SK-MEL-5 (cell line): ENCODE measurements at places on chromosomes 5 and 9.

GRCh38 chr5:55308254-55308836 lies 556 bp downstream of the MTREX start:
- DNase-seq = peak; percentile 30

DNA sequence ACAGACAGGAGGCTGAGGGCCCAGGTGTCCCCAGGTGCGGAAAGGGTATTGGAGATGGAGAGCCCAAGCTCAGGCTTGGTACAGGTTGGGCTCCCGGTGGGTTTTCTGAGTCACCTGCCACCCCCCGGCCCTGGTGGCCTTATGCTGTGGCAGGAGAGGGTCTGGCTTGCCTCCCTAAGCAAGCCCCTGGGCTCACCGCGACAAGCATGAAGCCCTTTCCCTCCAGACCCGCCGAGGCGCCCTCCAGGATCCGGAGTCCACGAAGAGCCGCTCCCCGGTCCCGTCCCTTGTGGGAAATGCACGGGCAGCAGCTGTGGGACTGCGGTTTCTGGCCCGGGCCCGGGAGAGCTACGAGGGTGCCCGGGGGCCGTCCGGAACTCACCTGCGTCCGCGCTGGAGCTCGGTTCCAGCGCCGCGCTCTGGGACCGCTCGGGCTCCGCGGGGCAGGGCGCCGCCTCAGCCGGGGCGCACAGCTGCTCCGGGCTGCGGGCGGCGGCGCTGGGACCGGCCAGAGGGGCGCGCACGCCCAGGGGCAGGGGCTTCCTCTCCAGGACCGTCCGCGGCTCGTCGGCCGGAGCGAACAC lies 757 bp downstream of the SAPCD2 start:
- DNase-seq = no peak

DNA sequence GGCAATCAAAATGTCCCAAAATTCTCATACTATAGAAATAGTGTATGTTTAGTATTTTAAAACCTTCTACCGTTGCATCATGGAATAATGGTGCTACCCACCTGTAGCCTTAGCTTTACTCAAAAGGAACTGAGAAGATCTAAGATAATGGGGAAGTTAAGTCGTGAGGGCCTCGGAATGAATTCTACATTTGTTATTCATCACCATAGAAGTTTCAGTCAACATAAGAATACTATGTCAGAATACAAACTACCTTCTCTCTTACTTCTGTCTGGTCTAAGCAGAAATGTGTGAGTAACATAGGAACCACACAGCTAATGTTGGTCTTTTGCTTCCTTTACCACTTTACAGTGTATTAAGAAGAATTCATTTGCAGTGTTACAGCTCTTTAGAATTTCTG lies 43.2 kb downstream of the RFK start:
- no peak for DNase-seq

DNA sequence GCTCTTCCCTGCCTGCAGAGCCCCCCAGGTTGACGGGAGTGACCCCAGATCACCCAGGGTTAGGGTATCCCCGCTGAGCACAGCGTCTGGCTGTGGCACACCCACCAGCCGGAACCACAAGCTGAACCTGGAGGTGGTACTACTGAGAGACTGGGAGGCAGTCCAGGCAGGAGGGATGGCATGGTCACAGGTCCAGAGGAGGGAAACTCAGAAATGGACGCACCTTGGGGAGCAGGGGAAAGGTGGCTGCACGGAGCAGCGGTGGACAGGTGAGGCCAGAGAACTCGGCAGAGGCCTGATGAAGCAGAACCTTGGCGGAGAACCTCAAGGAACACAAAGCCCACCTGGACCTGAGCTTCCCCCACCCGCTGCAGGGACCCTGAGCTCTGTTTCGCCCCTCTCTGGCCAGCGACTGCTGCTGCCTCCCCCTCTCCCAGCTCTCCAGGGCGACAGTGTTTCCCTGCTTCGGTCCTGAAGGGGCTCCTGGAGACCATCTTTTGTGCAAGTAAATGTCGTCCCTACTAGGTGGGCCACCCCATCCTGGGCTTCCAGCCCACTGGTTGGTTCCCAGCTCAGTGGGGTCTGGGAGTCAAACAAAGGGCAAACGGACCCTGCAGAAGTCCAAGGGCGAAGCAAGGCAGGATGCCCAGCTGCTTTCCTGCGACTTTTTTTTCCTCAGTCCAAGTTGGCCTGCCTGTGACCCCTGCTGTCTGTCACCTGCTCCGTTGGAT lies 845 bp downstream of the ADGRD2 start:
- DNase-seq = no peak

DNA sequence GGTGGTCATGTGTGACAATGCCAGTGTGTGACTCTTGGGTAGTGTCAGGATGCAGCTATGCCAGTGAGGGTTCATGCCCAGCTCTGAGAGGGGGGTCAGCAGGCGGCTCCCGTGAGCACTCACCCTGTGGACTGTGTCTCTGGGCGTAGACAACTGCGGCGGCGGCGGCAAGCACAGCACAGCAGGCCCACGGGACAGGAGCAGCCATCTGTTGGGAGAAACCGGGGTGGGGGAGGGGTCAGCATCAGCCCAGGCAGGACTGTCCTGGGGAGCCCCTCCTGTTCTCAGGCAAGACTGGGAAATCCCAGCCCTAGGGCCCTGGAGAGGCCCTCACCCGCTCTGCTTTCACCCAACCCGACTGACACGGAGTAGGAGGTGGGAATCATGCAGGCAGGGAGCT lies 20.8 kb downstream of the CNTFR start:
- no peak for DNase-seq

GRCh38 chr5:133467335-133467779 lies 145.0 kb downstream of the FSTL4 start:
- DNase-seq = no peak

DNA sequence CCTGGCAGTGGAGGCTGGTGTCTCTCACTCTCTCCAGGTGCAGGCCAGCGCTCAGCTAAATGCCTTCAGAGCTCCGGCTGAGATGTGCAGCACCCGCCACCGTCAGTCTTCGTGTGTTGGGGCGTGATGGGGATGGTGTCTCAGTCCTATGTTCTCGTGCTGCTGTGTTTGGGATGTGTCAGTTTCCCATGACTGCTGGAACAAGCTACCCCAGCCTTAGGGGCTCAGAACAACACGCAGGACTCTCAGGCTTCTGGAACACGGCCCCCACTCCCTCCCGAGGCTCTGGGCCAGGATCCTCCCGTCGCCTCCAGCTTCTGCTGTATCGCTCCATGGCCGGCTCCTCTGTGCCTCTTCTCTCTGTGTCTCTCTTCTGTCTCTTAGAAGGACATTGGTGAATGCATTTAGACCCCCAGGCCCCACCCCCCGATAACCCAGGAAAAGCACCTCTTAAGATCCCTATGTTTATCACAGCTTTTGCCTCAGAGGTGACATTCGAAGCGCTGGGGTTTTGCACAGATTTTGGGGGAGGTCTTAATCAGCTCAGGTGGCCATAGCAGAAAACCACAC lies 9.6 kb upstream of the CEP72 start:
- DNase-seq = no peak

DNA sequence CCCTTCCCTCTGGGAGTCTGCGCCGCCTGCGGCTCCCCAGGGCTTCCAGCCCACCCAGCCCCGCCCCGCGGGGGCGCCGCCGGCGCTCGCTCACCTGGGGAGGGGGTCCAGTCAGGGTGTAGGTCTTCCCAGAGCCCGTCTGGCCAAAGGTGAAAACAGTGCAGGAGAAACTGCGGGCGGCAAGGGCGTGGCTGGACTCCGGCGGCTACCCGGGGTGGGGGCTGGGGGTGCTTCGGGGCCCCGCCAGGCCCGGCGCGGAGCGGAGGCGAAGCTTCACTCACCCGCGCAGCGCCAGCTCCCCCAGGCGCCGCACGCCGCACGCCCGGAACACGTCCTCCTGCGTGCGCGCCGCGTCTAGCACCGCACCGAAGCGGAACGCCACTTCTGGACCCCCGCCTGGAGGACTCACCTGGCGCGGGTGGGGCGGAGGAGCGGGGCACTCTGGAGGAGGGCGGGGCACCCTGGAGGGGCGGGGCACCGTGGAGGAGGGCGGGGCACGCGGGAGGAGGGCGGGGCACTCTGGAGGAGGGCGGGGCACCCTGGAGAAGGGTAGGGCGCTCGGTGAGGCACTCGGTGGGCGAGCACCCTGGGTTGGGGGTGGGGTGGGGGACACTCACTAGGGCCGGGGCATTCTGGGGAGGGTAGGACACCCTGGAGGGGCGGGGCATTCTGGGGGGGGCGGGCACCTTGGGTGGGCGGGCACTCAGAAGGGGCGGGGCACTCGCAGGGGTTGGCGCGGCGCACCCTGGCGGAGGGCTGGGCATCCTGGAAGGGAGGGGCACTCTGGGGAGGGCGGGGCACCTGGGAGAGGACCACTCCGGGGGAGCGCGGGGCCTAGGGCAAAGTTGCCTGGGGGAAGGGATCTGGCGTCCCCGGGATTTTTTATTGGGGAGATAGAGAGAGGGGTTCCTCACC lies 814 bp downstream of the KIF12 start:
- DNase-seq = peak; percentile 40

- DNase-seq = no peak
Measured at GRCh38 chr9:21481470-21482056, 550 bp downstream of the IFNE start.

- no peak for DNase-seq
Measured at GRCh38 chr9:123866497-123866896, 63.4 kb downstream of the DENND1A start.

DNA sequence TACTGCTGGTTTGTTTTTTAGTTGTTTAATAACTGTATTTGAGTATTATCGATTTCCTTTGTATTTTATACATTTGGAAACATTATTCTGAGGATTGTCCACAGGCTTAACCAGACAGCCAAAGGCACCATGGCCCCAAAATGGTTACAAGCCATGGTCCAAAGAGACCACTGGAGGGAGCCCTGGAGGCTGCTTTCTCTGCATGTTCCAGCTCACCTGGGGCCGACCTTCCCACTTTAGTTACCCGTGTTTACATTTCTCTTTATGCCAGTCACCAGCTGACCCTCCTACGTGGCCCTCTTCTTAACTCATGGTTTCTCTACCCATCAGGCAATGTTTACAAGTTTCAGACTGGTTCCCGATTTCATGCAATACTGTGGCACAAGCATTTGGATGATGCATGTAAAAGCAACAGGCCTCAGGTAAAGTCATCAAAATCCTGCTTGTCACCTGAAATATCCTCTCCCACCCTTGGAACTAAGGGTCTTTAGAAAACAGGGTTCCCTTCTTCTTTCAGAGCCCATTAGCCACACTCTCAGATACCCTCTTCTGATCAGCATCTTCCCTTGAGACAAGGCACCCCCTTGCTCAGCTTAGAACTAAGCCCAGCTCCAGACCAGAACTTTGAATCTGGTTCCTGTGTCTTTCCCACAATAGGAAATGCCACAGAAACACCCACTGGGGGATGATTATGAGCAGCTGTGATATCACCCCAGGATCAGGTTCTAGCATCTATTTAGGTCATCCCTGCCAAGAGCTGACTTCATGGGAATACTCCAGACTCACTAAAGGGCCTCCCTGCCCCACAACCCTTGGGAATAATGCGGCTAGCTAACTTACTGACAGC lies 49.9 kb upstream of the GARNL3 start:
- DNase-seq = peak; percentile 67

- peak; percentile 99 for DNase-seq
Measured at GRCh38 chr5:9245071-9245470, 300.8 kb downstream of the SEMA5A start.

- DNase-seq = no peak
Measured at GRCh38 chr9:118444403-118444802, 740.2 kb downstream of the TLR4 start.

DNA sequence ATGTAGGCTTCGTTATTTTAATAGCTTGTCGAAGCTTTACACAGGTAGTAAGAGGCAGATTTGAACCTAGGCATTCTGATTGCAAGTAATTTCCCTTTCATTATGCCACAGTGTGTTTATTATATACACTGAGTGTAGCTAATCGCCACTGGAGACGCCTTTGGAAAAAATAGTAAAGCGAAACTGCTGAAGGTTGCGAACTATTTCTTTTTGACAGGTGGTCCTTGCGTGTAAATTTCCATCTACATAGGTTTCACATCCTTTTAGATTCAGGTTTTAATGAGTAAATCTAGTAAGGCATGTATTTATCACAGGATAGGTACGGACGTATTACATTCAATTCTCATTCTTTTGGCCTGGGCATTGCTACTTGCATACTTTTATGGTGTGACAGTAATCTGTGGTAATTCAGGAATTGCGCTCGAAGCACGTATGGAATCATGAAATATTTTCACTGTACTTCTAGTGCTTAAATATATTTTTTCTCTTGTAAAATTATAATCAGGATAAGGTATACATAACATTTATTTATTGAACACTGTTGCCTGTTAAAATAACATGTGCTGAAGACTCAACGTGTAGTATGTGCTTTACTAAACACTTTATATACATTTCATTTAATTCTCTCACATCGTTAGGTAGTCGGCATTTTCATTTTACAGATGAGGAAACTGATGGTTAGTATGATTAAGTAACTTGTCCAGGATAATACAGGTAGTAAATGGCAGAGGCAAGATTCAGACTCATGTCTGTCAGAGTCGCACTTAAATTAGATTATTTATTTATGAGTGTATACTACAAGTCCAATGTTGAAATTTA lies 1.8 kb downstream of the MARCHF6 start:
- peak; percentile 55 for DNase-seq
